EH (cell line): ENCODE measurements at places on chromosomes 12 and 14.

GRCh38 chr12:124240493-124240892 lies 54.4 kb upstream of the RFLNA start:
- DNase-seq = peak; percentile 29

GRCh38 chr12:77855548-77855947 lies 24.9 kb downstream of the NAV3 start:
- DNase-seq = no peak

GRCh38 chr12:89856431-89856830 lies 147.8 kb upstream of the ATP2B1 start:
- peak; percentile 36 for DNase-seq

GRCh38 chr14:83491091-83491490 lies 1957.4 kb upstream of the SEL1L start:
- DNase-seq = no peak

DNA sequence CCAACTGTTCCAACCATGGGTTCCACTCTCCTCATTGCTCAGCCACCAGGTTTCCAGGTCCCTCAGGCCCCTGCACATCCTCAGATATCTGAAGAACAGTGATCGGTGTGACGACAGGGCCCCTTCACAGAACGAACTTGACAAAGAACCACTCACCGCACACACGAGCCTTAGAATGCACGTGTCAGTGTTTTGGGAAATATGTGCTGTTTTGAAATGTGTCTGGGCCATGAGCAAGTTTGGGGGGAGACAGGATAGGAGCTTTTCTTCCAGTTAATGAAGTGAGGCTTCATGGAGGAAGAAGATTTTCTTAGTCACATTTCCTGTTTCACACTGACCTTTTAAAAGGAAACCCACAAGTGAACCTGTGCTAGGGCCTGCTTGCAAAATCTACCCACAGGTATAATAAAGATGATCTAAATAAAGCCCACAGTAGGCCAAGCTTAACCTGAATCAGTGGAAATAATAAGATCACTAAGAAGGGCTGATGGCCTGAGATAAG lies 58.6 kb downstream of the ZFP36L1 start:
- peak; percentile 21 for DNase-seq

DNA sequence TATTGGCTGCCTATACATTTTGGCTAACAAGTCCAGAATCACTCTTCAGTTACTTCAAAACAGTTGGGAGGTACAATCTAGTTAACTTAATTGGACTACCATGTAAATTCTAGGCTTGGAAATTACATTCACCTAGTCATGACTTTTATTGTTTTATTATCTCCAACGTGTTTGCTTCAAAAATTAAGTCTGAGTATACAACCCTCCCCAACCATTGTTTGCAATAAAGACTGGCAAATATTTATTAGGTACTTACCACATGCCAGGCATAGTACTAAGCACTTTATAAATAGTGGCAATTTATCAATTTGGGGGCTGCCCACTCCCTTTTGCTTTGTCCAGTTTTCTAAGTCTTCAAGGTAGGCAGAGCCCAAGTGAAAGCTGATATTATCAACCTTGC lies 30.3 kb downstream of the TXNDC16 start:
- no peak for DNase-seq

- DNase-seq = no peak
Measured at GRCh38 chr14:106276326-106277267, 750.2 kb downstream of the TMEM121 start.

DNA sequence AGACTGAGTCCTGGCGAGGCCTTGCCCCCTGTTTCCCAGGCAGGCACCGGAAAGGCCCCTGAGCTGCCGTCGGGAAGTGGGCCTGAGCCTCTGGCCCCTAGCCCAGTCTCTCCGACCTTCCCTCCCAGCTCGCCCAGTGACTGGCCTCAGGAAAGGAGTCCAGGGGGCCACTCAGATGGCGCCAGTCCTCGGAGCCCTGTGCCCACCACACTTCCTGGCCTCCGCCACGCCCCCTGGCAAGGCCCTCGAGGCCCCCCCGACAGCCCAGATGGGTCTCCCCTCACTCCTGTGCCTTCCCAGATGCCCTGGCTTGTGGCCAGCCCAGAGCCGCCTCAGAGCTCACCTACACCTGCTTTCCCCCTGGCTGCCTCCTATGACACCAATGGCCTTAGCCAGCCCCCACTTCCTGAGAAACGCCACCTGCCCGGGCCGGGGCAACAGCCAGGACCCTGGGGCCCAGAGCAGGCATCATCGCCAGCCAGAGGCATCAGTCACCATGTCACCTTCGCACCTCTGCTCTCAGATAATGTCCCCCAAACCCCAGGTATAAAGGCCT lies 10.9 kb downstream of the TNS2 start:
- no peak for DNase-seq

DNA sequence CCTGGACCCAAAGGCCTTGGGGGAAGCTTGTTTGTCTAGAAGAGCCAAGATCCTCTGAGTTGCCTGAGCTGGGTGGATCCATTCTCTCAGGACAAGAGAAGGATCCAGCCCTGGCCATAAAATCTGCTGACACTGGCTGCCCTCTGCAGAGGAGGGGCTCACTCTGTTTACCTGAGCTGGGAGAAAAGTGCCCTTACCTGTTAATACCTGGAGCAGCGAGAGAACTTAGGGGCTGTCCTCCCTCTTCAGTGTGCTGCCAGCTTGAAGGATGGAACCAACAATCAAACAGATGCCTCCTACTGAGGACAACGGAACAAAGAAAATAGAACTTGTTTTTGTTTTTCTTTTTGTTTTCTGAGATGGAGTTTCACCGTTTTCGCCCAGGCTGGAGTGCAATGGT lies 7.3 kb upstream of the KRT7 start:
- no peak for DNase-seq

GRCh38 chr14:30417121-30417520 lies 141.8 kb upstream of the G2E3 start:
- no peak for DNase-seq

- peak; percentile 86 for DNase-seq
Measured at GRCh38 chr14:85528080-85528896, 1.7 kb upstream of the FLRT2 start.

GRCh38 chr12:110270125-110270962 lies 10.7 kb upstream of the ATP2A2 start:
- DNase-seq = peak; percentile 76

GRCh38 chr14:75188520-75189268 lies 12.3 kb upstream of the TMED10 start:
- DNase-seq = no peak

- DNase-seq = no peak
Measured at GRCh38 chr14:104378698-104379113, 200.9 kb upstream of the C14orf180 start.

GRCh38 chr14:63308723-63309317 lies 9.9 kb downstream of the GPHB5 start:
- peak; percentile 14 for DNase-seq

DNA sequence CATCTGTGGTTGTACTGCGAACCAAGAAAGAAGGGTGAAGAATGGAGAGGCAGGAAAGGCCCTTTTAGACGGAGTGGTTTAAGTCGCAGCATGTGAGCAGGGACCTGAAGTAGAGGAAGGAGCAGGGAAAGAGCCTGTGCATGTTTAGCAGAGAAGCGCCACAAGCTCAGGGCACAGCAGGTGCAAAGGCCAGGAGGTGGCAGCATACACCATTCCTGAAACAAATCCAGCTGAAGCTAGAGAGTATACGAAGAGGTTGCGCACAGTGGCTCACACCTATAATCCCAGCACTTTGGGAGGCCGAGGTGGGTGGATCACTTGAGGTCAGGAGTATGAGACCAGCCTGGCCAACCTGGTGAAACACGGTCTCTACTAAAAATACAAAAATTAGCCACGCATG lies 49.9 kb downstream of the HELB start:
- DNase-seq = peak; percentile 25

DNA sequence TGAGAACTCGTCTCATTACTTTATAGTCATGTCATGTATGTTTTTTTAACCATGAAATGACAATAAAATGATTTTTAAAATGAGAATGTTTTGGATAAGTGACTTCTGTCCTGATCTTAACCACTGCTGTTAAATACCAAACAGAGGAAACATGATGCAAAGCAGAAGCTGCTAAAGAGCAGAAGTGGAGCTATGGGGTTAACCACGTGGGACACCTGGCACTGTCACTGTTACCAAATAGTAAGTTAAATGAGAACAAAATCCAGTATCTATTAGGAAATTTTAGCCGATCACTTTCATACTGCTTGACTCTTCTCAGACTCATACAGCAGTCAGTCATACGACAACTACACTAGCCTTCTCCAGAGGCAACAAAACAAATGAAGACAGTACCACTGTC lies 82.4 kb downstream of the SCAF11 start:
- DNase-seq = no peak

DNA sequence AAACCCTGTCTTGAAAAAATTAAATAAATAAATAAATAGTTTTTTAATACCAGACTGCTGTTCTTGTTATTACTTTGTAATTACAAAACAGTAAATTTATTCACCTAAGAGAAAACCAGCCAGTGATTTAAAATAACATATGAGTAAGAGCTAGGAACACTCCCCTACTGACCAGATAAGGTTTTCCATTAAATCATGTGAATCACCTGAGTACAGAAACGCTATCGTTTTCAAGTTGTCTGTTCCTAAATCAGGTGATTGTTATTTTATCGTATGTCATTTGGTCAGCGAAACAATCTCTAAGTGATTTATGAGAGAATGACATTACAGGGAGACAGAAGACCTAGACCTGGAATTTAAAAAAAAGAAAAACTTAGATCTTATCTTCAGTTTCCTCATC lies 47.3 kb downstream of the RPS29 start:
- DNase-seq = no peak

GRCh38 chr12:80268924-80269749 lies 169.8 kb downstream of the OTOGL start:
- DNase-seq = peak; percentile 90

- DNase-seq = no peak
Measured at GRCh38 chr12:86543716-86544115, 287.5 kb upstream of the MGAT4C start.

GRCh38 chr12:32448586-32448985 lies 49.2 kb downstream of the FGD4 start:
- no peak for DNase-seq

DNA sequence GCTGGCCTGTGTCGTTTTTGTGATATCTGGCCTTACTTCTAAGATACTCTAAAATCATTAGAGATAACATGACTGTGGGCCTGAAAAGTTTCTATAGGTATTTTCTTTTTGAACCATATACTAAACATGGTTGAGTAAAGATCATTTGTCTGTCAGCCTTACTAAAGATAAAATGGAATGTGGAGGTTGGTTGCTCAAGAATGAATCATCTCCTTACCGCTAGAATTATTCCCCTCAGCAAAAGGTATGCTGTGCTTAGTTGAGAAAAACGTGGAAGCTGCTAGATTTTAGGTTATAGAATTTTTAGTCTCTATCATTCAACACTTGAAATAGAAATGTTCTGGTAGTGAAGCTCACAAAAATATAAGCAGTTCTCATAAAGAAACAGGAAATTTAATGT lies 407.3 kb downstream of the AEBP2 start:
- DNase-seq = peak; percentile 67
